Activated T-cell treated with anti-CD3 and anti-CD28 coated beads for 1 hour (primary cell): ENCODE measurements at places on chromosomes 13 and 19.

GRCh38 chr19:48959341-48960239 is 4.9 kb downstream of the BAX start:
- no peak for DNase-seq

- no peak for DNase-seq
Observed at GRCh38 chr19:38162094-38162493, 61.9 kb downstream of the DPF1 start.

- DNase-seq = no peak
Observed at GRCh38 chr19:53102206-53102755, 941 bp downstream of the ZNF160 start.

GRCh38 chr13:30314069-30314468 is 6.7 kb upstream of the KATNAL1 start:
- DNase-seq = no peak

DNA sequence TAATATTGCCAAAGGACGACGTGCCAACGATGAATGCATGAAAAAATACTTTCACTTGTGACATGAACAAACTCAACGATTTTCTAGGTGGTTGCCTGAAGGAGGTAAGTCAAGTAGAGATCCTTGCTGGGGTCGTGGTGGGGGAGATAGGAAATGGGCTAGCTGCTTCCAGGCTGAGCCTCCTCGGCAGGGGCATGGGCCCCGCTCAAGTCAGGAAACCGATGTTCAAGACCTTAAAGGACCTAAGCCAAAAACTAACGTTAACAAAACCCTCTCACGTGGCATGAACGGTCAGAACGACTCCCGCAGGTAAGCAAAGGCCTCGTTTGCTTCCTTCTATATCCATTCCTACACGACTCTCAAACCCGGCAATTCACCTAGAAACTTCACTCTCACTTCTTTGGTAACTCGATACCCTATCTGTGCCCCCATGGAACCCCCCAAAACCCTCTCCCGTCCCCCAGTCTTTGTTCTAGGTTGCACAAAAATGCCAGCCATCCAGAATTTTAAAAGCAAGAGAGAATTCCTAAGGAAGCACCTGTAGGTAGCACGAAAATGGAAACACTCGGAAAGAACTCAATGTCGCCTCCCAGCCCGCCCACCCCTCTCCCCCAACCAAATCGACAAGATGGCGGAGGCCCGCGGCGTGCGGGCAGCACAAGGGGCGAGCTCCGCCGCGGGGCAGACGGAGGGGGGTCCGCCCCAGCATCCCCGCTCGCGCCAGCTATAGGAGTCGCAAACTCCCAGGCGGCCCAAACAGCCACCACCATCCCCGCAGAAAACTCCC is 13.6 kb downstream of the ACP4 start:
- no peak for DNase-seq

GRCh38 chr19:42124386-42124901 is 7.8 kb downstream of the POU2F2 start:
- no peak for DNase-seq

DNA sequence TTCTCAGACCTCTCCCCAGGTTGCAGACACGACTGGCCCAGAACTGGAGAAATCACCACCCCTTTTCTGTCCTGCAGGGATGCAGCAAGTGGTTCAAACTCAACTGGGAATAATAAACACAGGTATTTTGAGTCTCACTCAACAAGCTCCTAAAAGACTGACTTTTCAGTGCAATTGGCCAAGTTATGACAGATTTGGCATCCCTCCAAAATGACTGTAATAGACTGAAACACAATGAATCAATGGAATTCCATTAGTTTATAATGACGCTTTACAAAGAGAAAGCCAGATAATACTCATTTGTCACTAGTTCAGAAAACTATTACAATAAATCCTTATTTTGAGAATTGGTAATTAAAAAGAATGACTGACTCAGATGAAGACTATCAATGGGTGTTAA is 38.1 kb downstream of the MIPEP start:
- no peak for DNase-seq

DNA sequence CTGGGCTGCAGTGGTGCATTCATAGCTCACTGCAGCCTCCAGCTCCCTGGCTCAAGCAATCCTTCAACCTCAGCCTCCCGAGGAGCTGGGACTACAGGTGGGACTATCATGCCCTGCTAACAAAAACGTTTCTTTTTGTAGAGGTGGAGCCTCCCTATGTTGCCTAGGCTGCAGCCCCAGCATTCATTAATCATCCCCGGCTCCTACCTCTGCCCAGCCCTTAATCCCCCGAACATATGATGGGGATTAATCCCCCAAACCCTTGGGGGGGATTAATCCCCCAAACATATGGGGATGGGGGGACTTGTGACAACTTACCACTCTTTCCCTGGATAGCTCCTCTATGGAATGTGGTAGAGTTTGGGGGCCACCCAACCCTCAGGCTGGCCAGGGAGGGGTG is 45.9 kb downstream of the SUGP2 start:
- DNase-seq = no peak

DNA sequence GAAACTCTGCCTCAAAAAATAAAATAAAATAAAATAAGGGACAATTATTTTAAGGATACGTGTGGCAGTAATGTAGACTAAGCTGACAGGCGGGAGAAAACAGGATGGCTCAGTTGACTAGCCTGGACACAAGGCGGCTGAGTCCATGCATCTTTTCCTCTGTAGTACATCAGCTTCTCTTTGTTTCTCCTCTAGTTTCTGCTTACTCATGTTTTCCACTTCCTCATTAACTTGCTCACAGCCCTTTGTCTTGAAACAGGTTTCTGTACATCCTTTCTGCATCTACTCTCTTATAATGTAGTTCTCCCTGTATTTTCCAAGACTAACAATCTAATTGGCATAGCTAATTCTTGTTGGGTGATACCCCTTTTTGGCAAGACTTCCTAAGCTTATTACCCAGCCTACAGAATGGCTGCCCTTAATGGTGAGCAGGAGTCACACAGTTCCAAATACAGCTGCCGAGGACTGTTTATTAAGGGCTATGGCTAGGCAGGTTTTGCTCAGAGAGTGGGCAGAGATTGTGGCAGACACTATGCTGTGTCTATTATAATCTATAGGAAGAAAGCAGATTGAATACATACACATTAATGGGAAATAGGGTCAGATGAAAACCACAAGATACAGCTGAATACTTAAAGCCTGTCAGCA is 58.7 kb upstream of the KLF5 start:
- DNase-seq = no peak

GRCh38 chr13:94020833-94021232 is 458.6 kb downstream of the DCT start:
- no peak for DNase-seq

DNA sequence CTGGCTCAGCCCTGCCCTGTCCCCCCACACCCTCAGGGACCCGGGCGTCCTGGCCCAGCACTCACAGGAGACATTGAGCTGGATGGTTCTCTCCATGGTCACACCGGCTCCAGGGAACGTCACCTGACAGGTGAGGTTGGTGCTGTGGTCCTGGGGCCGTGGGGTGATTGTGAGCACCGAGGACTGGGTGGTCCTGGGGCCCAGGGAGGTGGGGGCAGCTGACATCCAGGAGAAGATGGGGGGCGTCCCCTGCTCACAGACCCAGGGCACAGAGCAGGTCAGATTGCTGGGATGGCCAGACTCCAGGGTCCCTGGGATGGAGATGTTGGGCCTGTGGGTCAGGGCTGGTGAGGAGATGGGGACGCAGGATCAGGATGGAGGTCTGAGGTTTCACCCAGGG is 854 bp downstream of the SIGLEC6 start:
- no peak for DNase-seq

DNA sequence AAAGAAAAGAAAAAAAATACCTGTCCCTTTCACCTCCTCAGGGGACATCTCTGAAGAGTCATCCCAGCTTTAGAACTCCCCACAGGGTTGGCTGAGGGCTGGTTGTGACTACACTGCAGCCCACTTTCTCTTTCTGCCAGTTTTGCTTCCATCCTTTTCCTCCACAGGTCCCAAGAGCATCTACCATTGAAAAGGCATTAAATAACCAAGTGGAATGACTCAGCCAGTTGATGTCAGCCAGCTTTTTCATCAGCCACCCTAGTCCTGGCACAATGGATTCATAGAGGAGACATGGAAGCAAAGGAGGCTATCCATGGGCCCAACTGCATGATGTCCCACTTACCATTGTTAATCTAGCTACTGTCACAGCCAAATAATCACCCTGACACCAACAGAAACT is 9.2 kb upstream of the RCBTB1 start:
- no peak for DNase-seq

- DNase-seq = peak; percentile 55
Observed at GRCh38 chr19:17841810-17842662, 5.7 kb downstream of the JAK3 start.

DNA sequence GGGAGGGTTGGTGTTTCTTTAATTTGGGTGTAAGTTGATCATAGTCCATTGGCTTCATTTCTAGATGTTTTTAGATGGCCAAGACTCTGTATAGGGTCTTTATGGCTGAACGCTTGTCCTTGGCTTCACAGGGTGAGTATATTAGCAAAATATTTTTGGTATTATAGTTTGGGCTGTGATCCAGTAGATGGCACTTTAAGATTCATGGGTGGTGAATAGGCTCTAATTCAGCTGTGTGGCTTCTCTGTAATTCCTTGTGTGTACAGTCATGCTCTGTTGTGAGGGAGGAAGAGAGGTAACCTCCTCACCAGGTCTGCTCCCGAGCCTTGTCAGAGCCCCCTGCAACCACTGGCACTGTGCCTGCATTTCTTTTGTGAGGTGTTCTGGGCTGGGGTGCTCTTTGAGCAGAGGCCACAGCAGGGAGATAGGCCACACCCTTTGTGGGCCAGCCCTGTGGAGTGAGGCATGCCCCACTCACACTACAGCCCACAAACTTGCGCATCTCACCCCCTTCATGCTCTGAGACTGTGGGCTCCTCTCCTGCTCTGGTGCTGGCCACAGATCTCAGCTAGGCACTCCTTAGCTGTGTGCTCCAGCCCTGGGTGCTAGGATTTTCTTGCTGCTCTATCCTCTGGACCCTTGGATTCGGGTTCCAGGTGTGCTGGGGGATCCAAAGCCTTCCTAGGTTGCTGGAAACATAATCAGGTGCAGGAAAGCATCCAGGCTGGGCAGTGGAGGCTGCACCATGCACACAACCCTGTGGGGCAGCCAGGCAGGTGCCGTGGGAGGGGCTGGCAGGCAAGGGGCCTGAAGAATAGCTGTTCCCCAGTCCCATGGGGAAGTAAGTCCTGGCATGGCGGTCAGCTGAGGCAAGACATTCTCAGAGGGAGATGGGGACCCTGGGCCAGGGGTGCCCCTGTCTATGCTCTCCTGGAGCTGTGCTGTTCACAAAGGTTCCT is 193.9 kb downstream of the GPC5 start:
- no peak for DNase-seq

- DNase-seq = no peak
Observed at GRCh38 chr13:23432626-23433025, 876 bp downstream of the SACS start.

GRCh38 chr13:66547685-66548084 is 682.5 kb downstream of the PCDH9 start:
- DNase-seq = no peak

DNA sequence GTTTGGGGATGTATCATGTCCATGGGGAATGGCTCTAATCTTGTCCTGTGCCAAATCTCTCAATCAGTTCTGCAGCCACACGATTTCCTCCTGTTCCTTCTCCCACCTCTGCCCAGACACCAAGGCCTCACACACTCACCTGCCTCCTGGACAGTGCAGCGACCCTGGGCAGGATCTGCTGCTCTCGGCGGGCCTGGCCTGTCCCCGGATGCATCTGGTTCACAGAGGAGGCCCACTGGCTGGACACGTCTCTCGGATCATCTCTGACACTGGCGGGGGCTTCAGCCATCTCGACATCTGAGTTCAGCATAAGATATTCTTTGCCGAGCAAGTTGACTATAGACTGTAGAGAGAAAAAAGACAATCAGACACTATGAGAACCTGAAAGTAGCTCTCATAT is 5.9 kb downstream of the ZSCAN5B start:
- no peak for DNase-seq

GRCh38 chr13:75402787-75403186 is 79.2 kb downstream of the TBC1D4 start:
- no peak for DNase-seq
